ENCODE measurements at places on chromosomes 12 and 14.
A peak's percentile ranks its signal among the peaks of the same experiment; 100 is the strongest.

DNA sequence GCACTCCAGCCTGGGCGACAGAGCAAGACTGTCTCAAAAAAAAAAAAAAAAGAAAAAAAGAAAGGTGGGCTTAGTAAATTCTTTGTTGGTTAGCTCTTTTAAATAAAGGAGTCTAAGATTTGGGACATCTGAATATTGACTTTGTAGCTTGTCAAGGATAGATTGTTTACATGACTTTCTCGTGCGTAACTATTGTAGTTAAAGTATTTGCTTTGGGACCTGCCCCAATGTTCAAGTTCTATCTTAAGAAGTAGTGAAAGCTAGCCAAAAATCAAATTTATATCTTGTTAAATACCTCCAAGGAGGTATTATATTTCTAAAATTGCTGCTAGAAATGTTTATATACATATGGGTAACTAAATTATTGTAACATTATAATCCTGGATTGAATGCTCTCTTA lies 32.4 kb downstream of the PTPN21 start:
- DNase-seq: no peak

DNA sequence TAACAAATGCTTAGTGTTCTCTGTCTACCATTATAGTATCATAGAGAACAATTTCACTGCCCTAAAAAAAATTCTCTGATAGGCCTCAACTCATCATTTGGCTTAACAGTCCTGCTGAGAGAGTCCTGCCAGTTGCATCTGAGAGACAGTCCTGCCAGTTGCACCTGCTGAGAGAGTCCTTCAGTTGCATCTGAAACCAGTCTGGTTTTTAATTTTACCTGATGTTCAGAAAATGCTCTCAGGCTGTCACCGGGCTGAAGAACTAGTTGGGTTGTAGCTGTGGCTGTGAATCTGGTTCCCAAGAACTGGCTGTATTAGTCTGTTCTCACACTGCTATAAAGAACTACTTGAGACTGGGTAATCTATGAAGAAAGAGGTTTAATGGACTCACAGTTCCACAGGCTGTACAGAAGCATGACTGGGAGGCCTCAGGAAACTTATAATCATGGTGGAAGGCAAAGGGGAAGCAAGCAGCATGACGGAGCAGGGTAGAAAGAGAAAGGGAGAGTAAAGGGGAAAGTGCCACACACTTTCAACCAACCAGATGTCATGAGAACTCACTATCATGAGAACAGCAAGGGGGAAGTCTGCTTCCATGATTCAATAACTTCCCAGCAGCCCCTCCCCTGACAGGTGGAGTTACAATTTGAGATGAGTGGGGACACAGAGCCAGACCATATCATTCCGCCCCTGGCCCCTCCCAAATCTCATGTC lies 51.6 kb downstream of the PRKCH start:
- DNase-seq: no peak

- no peak for DNase-seq
These were observed 12.3 kb upstream of the RPS6KL1 start for GRCh38 chr14:74935360-74935680.

DNA sequence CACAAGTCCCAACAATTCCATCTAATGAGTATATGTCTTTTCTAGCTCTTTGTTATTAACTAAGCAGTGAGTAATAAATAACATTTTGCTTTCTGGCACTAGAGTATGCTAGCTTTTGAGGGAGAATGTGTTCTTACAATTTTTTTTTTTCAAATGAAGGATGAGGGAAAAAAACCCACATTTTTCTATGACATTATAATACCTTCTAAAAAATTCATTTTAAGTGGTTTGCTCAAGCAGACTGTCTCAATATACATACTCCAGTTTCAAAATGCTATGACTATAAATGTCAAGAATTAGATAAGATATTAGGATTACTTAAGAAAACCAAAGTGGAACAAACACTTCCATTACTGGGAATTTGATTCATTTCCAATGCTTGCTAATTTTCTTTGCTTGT lies 394.6 kb downstream of the C12orf75 start:
- no peak for DNase-seq

DNA sequence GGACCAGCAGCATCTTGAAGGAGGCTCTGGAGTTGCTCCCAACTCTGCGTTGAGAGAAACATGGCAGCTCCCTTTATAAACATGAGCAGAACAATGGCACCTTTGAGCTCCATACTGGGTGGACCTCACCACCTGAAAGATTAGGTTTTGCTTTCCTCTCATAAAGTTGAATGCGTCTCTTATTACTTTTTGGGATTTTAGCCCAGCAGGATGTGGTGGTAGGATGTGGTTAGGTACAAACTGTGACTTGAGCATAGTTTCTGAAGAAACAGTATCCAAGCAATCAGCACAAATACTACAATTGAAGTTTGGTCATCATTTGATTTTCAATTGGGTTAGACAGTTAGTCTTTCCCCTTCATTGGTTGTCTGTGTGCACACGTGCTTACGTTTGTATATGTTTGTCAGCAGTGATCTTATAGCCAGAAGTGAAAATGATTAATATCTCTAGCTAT lies at the start of gene PRR4:
TSS of gene PRR4 (minus strand) at position 51 of the 454 bp plus-strand sequence. CDS start at position 13, 38 bp downstream.
- no peak for DNase-seq

GRCh38 chr12:102326982-102327381 lies 129.3 kb upstream of the PMCH start:
- DNase-seq: no peak

DNA sequence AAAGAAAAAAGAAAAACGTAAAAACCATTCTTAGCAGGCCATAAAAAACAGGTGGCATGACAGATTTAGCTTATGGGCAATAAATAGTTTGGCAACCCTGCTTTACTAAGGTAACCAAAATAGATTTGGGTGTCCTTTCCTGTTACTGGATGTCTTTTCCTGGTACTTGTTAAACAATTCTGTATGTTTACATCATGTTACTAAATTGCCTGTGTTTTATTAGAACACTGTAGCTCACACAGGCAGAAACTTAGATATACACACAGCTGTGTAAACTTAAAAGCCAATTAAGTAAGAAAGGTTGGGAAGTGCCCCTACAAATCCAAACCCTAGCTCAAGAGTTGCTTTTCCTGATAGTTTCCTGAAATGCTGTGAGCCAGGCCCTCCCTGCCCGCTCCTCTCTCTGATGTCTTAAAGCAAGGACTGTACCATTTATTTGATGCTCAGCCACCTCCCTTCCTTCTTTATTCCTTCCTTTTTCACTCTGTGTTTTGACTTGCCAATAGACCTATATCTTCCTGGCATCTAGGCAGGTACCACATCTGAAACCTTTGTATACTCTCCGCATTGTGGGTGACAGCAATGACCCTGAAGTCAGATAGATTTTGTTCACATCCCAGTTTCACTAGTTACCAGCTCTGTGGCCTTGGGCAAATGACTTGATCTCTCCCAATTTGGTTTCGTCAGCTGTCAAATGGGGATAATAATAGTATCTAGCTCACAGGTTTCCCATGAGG lies 3.7 kb upstream of the CAMKK2 start:
- DNase-seq: no peak

- no peak for DNase-seq
These were observed 3.8 kb downstream of the PGF start for GRCh38 chr14:74951443-74952179.

DNA sequence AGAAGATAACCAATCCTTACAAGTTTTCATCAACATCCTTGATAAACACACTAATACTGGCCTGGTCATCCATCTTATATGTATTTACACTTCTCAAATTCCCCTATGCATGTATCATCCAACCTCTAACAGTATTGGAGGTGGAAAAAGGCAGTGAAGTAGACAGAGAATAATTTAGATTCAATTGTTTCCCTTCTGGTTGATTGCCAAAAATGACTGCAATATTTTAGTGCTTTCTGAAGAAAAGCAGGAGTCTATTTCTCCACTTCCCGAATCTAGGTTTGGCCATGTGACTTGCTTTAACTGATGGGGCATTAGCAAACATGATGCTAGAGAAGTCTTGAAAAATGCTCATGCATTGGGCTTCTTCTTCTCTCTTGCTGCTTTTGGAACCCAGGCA lies 78.3 kb upstream of the METAP2 start:
- no peak for DNase-seq

GRCh38 chr12:3274664-3275063 lies 197.5 kb downstream of the TSPAN9 start:
- DNase-seq: no peak

- DNase-seq: no peak
These were observed 84.2 kb downstream of the DENND5B start for GRCh38 chr12:31506515-31507306.

GRCh38 chr14:98791661-98792060 lies 480.3 kb downstream of the BCL11B start:
- no peak for DNase-seq

DNA sequence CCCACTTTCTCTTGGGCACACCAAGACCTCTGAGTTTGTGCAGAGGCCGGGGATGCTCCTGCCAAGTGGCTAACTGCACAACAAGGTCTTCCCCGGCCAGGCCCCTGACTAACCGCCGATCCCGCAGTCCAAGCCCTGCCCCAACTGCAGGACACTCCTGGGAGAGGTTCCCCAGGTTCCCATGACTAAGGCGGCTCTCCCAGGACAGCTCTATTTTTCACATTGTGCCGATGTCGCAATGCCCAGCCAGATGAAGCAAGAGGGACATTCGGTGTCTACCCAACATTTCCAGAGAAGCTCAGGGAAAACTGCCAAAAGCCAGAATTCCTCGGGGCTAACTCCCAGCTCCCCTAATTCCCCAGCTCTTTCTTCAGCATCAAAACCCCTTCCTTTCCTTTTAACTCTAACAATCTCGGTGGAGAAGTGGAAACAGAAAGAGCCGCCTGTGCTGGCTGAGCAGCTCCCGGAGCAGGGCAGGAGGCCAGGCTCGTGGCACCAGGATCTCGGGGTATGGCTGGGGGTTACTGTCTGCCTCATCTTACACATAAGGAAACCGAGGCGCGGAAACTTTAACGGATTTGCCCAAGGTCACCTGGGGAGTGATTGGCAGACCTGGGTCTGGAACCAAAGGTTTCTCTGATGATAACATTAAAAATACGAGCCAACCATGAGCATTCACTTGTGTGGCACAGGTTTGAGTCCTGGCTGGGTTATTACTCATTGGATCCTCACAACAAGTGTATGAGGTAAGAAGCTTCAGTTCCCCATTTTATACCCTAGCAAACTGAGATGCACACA lies 318.2 kb downstream of the BCL11B start:
- no peak for DNase-seq

GRCh38 chr14:94244182-94244581 lies 48.9 kb downstream of the SERPINA10 start:
- no peak for DNase-seq

DNA sequence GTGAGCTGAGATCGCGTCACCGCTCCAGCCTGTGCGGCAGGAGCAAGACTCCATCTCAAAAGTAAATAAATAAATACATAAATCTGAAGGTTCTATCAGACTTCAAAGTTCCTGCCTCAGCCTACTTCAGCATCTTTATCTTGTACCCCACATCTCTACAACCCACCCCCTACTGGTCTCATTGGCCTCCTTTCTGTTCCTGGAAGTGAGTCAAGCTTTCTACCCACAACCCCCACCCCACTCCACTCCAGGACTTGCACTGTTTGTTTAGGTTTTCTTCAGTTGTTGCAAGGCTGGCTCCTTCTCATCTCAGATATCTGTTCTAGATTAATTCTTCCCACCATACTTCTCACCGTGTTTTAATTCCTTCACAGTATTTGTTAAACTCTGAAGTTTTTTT lies 714 bp upstream of the PSMC6 start:
- no peak for DNase-seq

DNA sequence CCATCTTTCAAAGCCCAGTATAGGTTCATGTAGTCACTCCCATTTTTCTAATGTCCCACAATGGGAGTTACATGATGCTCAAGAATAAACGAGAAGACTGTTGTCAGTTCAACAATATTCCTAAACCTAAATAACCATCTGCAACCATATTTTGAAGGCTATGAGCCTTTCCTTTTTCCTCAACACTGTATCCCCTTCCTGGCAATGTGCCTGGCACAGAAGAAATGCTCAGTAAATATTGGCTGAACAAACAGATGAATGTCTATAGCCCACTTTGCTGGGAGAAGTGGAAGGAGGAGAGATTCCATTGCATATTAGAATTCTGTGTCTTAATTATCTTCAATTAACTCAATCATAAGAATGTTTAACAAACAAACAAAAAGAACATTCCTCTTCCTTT lies 6.1 kb downstream of the ARMH4 start:
- no peak for DNase-seq

- DNase-seq: no peak
These were observed 10.2 kb upstream of the CCER1 start for GRCh38 chr12:90965204-90965603.

- no peak for DNase-seq
These were observed 22.7 kb upstream of the EIF5 start for GRCh38 chr14:103311171-103311997.

DNA sequence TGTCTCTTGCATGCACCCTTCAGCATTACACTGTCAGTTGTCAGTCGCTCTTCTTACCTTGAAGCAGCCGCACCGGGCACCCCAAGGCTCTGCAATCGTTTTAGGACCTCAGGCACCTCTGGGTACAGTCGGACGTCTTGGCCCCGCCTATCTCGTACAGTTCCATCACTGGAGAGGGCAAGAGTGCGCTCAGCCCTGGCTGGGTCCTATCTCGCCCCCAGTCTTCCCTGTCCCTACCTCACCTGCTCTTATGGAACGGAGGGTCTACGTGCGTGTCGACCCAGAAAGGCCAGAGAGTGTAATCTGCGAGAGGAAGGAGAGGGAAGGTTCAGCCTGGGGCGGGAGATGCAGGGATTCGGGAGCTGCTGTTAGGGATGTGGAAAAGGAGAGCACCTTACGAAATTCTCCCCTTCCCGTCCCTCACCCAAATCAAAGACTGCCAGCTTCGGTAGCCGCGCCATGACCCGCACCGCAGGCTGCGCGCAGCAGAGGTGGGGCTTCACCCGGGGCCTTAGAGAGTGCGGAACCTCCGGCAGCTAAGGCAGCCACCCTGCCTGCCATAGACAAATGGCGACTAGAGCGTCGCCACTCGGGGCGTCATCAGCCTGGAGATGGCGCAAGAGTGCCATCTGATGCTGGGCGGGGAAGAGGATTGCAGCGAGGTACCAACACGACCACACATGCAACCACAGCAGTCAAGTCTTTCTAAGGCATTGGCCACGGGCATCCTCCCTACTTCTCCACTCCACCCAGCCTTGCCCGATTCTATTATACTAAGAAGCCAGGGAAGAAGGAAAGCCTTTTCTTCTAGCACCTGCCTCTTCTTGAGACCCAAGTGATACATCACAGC lies at the start of gene MDP1:
TSS of gene MDP1 (minus strand) at position 572 of the 850 bp plus-strand sequence. CDS start at position 461, 111 bp downstream.
- DNase-seq: peak; percentile 79

DNA sequence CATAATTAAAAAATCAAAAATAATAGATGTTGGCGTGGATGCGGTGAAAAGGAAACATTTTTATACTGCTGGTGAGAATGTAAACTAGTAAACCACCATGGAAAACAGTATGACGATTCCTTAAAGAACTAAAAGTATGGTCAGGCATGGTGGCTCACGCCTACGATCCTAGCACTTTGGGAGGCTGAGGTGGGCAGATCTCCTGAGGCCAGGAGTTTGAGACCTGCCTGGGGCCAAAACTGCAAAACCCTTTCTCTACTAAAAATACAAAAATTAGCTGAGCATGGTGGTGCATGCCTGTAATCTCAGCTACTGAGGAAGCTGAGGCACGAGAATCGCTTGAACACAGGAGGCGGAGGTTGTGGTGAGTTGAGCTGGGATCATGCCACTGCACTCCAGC lies 195.7 kb upstream of the BMP4 start:
- no peak for DNase-seq

GRCh38 chr14:21109377-21110138 lies 8.7 kb downstream of the TMEM253 start:
- DNase-seq: no peak

Measured in NCI-H187 (cell line).